ENCODE measurements at places on chromosomes 12 and 14.

DNA sequence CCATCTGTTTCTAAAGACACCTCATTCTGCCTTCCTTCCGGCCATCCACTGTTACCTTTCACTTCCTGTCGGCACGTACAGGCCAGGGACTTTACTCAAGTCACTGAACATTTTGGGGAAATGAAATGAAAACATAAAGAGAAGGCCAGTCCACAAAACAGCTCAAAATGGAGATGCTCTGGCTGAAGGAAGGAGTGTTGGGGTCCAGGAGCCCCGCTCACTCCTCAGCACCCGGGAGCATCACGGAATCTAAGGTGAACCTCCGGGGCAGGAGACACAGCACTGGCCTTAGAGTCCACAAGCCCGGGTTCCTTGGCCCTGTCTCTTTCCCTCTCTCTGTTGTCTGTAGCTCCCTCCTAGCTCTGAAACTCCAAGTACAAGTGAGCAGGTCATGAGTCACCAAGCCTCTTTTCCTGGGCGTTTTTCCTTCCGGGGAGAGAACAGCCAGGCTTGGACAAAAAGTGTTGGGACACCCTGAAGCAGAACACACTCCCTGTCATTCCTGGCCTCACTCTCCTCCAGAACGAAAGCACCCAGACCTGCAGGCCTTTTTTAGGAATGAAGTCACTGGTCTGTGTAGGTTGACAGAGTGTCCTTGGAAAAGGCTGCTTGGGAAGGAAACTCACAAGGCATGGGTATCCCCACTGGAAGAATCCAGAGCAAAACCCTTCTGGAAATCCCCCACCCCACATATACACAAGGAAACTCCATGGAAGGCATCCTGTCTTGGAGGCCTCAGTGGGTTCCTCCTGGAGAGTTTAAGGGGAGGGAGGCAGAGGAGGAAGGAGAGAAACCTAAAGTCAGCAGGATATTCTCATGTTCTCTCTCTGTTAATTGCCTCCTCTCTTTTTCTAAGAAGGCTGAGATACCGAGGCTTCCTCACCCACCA lies 245.3 kb downstream of the ZFP36L1 start:
- DNase-seq: no peak

GRCh38 chr14:99430491-99430890 lies 50.2 kb downstream of the SETD3 start:
- DNase-seq: no peak

DNA sequence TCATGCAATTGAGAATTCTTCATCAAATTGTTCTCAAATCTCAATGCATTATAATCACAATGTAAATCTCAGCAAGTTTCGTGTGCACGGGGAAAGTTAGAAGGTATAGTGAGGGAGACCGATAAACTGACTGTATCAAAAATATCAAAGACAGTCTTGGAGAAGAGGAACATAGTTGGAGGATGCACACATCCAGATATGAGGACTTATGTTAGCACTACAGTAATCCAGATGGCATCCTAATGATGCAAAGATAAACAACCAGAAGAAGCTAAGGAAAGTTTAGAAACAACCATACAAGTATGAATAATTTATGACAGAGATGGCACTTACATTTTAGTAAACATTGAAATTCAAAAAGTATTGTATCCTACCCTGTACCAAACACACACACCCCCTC lies 760.1 kb downstream of the RPS29 start:
- DNase-seq: no peak

GRCh38 chr12:54429014-54429471 lies 10.0 kb upstream of the ITGA5 start:
- DNase-seq: no peak
